Erythroblast (primary cell): ENCODE measurements at places on chromosomes 4 and X.

- DNase-seq, result no peak
Observed at GRCh38 chr4:185693548-185694215, 118.3 kb downstream of the SORBS2 start.

GRCh38 chr4:3836756-3837601 lies 70.8 kb downstream of the ADRA2C start:
- peak; percentile 37 for DNase-seq

GRCh38 chrX:108001218-108001814 lies 19.1 kb upstream of the TEX13B start:
- DNase-seq, result peak; percentile 26

DNA sequence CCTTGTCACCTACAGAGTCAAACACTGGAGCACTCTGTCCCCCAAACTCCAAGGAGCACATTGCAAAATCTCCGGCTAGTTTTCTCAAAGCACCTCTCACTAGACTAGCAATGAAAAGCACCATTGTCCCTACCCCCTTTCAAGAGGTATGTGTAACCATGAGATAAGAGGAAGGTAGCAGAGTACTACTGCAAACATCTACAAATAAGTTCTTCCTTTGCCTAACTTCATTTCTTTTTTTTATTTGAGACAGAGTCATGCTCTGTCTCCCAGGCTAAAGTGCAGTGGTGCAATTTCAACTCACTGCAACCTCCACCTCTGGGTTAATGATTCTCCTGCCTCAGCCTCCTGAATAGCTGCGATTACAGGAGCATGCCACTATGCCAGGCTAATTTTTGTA lies 17.7 kb downstream of the PPP4R3C start:
- DNase-seq, result no peak

GRCh38 chr4:54517781-54518444 lies 139.8 kb upstream of the KIT start:
- DNase-seq, result no peak

DNA sequence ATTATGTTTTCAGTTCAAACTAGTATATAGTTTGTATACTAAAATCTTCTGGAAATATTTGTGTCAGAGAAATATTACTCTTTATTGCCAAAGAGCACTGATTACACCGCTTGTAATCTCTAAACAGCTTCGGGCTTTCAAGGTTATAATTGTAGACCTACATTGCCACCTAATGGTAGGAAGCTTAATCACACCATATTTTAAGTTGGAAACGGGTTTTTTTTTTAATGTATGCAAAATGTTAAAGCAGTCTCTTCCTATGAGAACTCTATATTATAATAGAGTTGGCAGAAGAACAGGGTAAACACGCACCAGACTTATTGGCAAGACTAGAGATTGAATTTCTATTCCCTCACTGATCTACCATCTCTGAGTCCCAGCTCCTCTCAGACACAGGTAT lies 19.5 kb upstream of the NFXL1 start:
- peak; percentile 70 for DNase-seq

DNA sequence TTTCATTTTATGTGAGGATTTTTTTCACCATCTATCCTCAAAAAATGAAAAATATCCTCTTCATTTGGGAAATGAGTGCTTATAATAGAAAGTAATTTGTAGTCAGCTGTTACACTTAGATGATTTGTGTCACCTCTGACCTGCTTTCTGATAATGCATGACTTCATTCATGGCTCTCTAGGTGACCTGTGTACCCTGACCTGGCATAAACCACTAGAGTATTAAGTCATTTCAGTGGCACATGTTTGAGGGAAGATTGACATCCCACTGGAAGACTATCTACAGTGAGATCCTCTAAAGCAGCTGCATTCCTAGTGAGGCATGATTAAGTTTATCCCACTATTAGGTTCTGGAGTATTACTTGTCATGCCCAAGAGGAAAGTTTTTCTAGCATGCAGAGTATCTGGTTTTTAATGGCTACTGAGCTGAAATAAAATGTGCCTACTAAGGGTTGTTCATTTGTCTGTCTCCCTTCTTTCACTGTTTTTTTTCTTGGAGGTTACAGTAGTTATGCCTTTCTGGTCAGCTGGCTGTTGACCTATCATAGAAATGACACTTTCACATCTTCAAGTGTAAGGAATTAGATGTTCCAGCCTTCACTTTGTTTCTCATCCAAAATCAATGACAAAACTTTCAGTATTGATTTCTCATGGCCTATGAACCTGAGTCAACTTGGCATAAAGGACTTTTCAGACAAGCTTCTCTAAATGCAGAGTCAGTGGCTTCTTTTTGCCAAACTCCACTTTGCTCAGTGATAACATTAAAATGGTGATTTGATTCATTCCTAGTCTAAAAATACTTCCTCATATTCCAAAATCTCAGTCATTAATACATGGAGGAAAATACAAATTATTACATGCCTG lies 33.1 kb downstream of the TET2 start:
- peak; percentile 7 for DNase-seq

- no peak for DNase-seq
Observed at GRCh38 chr4:54708339-54709279, 50.9 kb downstream of the KIT start.

DNA sequence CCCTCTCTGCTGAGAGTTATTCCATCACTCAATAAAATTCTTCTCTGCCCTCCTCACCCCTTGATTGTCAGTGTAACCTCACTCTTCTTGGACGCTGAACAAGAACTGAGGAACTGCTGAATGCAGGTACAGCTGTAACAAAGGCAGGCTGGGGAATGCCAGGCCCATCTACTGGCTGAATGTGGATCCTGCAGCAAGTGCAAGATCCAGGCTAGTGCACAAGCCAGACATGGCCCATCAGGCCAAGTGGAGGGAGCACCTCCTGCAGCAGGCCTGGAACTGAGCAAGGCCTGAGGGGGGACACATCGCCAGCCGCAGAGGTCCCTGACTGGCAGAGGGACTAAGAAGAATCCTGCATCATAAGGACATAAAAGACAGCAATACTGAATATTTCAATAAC lies 411.8 kb upstream of the PCDH10 start:
- DNase-seq, result no peak
